Activated effector memory CD4-positive, alpha-beta T cell treated with anti-CD3 and anti-CD28 coated beads, Interleukin-2, amount 50 U/mL, for 16 hours (primary cell): ENCODE measurements at places on chromosomes 1 and 21.

GRCh38 chr1:203675596-203676347, 49.1 kb downstream of the ATP2B4 start:
- no peak for DNase-seq

DNA sequence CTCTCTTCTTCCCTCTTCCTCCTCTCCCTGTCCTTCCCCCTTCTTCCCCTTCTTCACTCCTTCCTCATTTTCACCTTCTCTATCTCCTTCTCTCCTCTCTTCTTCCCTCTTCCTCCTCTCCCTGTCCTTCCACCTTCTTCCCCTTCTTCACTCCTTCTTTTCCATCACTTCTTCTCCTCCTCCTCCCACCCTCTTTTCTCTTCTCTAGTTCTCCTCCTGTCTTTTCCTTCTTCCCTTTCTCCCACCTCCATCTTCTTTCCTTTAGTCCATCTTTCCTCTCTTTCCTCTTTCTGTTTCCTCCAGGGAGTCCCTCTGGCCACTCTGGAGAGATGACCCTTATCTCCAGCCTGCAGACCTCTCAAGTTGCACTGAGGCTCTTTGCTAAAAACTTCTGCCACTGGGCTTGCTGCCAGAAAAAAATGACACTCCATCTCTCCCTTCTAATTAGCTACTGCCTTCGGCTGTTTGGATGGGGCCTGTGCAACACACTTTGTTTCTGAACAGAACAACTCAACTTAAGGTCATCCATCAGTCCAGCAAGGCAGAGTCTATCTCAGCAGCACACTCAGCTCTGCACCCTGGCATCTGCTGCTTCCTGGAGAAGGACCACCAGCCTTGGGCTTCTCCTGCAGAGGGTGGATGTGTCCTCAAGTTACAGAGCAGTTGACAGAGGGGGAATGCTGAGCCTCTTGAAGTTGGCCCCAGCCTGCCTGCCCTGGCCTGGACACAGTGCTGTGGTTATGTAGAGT, 538.8 kb downstream of the MATN1 start:
- DNase-seq, result no peak

- no peak for DNase-seq
Measured at GRCh38 chr1:38918568-38918967, 23.1 kb downstream of the RHBDL2 start.

DNA sequence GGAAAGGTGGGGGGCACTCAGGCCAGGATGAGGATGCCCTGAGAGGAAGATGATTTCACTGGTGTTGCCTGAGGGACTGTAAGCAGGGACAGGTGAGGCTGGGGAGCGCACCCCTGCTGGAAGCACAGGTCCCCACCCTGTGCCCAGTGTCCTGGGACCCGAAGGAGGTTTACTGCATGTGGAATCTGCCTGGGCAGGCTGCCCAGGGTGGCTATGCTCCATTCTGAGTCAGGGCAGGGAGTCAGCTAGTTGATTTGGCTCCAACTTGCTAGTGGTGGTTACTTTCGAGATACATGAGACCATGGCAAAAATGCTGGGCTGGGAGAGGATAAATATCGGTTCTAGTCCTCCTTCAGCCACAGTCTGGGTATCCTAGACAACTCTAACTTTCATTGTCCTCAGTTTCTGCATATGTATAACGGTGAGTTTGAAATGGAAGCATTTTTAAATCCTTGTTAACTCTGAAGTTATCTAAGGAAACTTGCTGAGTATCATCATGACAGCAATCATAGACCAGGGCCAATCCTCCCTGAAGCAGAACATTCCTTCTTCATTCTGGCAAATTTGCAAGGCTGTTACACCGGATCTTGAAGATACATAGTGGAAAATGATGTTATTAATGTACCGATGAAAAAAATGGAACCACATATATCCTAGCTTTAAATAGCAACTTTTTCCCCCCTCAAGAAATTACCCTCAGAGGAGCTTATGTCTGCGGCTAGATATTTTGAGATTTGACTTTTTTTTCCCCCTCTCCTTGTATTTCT, 7.7 kb downstream of the TLR5 start:
- no peak for DNase-seq

DNA sequence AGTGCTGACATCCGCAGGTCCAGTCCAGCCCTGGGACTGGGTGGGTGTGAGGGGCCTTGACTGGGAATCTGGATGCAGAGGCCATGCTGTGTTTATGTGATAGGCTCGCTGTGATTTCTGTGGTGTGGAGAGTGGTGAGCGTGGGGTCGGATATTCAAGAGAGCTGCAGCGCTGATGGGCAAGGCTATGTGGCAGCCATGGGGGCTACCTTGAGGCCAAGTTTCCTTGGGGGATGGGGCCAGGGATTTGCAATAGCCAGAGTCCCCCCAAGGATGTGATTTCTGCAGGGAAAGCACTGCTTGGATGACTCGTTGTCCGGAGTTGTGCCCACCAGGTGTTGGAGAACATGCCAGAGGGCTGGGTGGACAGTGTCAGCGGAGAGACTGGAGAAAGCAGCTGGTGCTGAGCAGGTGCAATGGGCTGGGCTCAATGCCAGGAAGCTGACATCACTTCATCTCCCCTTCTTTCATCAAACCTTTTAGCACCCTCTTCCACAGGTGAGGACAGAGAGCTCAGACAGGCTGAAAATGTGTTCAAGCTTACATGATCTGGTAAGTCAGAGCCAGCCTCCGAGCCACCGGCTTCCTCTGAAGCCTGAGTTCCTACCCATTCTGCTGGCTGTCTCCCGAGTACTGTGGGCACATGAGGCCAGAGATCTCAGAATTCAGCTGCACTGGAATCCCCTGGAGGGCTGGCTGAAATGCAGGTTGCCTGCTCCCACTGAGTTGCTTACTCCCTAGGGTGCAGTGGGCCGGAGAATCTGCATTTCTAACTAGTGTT, 132.9 kb downstream of the RHOU start:
- no peak for DNase-seq

GRCh38 chr1:222404710-222405109, 143.2 kb downstream of the HHIPL2 start:
- no peak for DNase-seq

- DNase-seq, result no peak
Measured at GRCh38 chr1:86993269-86993985, 79.0 kb downstream of the HS2ST1 start.

DNA sequence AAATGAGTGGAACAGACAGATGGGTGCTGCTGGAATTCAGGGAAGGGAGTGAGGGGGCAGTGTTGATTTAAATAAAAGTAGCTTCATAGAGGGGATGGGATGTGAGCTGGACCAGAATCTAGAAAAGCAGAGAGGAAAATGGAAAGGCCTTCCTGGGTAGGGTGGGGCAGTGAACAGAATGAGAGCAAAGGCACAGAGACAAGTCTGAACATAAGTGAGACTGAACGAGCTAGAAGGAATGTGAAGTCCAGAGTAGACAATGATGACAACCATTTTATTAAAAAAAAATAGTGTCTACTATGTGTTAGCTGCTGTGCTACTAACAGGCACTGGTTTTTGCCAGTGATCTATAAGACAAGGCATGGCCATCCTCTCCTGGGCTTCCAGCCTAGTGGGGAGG, 36.0 kb downstream of the ELK4 start:
- no peak for DNase-seq

DNA sequence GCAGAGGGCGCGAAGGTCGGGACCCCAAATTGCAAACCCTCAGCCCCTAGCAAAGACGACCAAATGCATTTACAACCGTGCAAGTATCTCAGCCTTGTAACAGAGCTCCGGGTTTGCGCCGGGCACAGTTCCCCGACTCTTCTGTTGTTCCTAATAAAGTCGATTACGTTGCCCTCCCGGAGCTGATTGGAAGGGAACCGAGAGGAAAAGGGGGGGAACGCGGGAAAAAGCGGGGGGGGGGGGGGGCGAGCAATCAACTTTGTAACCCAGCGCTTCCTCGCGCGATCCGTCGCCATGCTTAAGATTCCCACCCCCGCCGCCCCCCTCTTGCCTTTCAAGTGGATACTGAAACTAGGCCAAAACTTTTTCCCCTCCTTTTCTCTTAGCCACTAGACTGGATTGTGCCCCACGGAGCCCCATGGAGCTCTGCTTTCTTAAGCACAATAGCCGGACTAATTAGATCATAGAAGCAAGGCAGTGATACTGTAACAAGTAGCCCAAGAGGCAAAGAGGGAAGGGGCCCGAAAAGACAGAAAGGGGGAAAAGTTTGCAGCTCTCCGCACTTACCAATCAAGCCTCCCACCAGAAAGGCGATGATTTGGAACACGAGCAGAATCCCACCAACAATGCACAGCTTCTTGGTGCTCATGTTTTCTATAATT, 565 bp downstream of the WLS start:
- no peak for DNase-seq

GRCh38 chr1:208329300-208329699, 85.1 kb upstream of the PLXNA2 start:
- no peak for DNase-seq

GRCh38 chr1:243924188-243924587, 74.1 kb upstream of the AKT3 start:
- DNase-seq, result no peak

- no peak for DNase-seq
Measured at GRCh38 chr1:94773296-94773809, 46.8 kb upstream of the SLC44A3 start.

DNA sequence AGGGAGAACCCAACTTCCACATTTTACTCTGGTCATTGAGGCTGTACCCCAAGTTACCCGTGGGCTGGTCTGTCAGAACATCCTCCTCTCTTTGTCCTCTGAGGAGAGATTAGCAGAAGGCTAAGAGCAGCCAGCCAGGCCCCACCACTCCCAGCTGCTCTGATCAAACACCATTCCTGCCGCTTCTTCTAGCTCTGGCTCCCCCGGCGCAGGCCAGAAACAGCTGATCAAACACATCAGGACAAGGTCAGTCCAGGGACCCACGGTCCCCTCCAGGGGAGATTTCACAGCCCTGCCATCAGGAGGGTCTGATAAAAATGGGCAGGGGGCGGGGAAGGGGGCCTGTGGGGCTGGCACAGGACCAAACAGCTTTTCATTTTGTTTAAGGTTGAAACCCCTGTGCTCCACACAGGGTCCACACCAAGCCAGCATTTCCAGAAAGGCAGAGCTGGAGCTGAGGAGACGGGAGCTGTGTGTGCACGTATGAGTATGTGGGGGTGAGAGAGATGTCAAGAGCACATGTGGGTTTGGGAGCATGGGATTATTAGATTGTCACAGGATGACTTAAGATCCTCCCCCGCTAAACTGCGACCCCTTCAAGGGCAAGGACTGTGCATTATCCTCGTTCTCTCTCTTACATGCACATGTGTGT, 29.9 kb upstream of the EPHA8 start:
- DNase-seq, result no peak

DNA sequence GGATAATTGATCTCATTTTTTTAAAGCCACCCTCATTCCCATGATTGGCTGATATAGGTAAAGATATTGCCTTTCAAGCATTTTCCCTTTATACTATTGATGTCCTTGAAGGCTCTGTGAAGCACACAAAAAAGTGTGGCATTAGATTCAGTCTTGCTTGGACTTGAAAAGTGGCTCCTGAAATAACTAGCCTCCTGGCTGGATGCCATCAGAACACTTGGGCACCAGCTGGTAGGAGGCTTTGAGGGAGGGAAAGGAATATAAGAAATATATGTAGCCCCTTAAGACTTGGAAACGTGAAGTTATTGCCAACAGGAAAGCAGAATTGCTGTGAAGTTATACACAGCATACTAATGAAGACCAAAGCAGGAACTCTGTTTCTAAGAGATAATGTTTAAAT, 14.1 kb downstream of the MTR start:
- DNase-seq, result no peak

DNA sequence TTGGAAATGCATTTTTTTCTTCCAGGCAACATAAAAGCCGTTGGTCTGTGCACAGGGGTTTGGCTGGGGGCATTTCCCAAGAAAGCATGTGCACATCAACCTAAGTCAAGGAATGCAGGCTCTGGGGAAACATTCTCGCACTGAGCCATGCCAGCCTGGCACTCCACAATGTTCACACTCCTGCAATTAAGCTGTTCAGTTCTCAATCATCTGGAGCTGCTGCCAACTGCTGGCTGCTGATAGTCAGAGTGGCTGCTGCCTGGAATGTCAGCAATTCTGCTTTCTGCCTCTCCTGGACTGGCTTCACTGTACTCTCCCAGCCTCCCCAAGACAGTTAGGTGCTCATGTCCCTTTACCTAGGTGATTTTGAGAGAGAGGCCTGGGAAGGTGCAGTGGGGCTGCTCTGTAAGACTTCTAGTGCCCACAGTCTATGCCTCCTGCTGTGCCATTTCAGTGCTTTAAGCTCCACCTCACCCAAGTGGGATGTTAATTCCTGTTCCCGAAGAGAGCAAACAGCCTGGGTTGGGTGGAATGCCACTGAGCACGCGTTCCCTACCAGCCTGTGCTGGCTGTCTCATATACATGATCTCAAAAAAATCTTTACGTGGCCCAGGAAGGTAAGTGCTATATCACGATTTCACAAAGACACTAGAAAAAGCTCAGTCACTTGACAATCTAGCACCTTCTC, 131.7 kb downstream of the BRINP2 start:
- DNase-seq, result no peak

- no peak for DNase-seq
Measured at GRCh38 chr1:180435566-180435965, 66.8 kb downstream of the ACBD6 start.

DNA sequence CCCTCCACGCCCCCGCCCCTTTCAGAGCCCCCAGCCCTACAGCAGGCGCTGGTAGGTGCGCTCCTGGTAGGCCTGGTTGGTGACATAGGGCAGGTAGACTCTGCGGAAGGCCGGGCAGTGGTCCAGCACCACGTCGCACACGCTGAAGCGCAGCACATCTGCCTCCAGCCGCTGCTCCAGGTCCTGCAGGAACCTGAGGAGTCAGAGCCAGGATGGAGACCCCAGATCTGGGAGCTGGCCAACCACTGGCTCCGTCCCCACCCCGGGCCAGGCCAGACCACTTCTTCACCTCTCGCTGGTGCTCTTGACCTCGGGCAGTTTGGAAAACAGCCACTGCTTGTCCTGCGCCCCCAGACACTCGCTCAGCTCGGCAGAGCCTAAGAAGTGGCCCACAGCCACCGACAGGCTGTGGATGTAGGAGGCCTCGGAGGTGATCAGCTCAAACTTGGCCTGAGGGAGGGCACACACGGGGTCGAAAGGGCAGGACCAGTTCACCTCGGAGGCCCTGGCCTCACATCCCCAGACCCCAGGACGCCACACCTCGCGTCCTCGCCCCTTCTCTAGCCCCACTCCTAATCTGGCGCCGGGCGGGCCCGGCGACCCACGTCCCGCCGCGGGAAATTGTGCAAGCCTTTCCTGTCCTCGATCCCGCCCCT, 6.4 kb downstream of the ARHGEF19 start:
- no peak for DNase-seq

DNA sequence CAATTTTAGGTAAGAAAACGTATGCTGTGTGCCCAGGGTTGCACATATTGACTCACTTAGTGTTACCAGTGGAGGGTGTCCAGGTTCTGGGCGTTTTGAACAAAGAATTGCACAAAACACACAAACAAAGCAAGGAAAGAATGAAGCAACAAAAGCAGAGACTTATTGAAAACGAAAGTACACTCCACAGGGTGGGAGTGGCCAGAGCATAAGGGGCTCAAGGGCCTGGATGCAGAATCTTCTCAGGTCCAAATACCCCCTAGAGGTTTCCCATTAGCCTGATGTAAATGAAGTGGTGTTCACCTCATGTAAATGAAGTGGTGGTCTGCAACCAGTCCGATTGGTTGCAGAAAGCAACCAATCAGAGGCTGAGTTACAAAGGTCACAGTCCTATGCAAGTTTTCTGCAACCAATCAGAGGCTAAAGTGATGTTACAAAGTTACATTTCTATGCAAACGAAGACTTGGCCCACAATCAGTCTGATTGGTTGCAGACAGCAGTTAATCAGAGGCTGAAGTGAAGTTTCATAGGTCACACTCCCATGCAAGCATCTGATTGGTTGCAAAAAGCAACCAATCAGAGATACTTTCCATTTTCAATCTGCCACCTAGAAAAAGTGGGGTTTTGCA, 228.3 kb downstream of the ST6GALNAC3 start:
- DNase-seq, result no peak

GRCh38 chr21:26194326-26194725, 23.8 kb upstream of the APP start:
- no peak for DNase-seq
